ENCODE measurements at places on chromosomes 6 and 20.

- no peak for DNase-seq
Measured at GRCh38 chr20:57878786-57879424, 169.1 kb upstream of the PMEPA1 start.

DNA sequence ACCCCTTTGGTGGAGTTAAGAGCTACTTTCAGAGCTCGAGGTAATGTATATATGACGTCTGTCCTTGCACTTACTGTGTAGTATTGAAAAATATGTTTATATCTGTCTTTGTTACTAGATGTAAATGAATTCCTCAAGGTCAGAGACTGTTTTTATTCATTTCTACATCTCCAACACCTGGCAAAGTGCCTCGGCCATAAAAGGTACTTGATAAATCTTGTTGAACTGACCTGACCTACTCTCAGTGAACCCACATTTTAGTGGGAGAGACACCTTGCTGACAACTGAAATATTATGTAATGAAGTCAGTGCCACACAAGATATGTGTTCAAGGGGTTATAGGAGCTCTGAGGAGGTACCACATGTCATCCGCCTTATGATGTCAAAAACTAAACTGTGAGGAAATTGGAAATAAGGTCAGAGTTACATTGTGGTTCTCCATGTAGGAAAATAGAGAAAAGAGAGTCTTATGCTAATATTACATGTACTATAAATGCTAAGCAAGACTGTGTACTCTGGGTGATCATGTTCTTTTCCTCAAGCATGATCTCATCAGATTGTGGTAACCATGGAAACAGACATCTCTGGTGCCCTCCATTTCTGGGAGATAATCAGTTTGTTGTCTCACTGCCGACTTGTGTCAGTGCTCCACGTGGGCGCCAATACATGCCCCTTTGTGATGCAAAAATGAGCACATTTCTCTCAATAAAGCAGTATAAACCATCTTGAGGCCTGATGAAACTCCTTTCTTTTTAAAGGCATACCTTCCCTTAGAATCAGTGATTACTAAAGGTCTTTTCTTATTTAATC lies 5.7 kb upstream of the TMEM30A start:
- no peak for DNase-seq

GRCh38 chr6:143003676-143004075 lies 57.0 kb upstream of the AIG1 start:
- no peak for DNase-seq

DNA sequence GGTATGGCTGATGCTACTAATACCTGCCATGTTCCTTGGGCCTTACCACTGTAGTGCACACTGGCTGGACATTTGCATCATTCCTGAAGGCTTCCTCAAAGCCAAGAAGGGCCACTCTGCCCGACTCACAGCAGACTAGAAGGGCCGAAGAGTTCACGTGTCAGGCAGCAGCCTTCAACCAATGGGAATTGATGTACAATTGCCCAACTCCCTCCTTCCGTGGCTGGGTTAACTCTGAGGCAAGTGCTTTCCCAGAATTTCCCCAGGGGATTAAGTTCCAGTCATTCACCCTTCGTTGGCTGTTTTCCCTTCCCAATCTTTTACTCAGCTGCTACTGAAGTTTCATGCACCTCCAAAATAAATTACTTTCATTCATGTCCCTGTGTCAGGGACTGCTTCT lies 29.8 kb downstream of the PSMB9 start:
- no peak for DNase-seq

DNA sequence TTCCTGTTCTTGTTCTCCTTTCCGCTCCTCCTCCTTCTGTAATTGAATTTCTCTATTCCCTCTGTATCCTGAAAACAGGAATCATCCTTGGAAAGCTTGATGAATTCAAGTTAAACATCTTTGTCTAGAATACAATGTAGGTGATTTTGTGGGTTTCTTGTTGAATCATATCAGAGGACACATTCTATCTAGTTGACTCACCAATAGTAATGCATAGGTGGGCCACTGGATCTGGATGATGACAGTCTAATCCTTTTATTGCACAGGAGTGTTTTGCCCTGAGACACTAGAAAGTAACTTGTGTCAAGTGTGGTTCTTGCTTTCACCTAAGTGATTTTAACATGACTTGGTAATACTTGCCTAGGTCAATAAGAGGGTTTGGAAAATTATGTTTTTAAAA lies 164.3 kb downstream of the RFPL4B start:
- DNase-seq = no peak

GRCh38 chr6:163291622-163292021 lies 122.9 kb upstream of the QKI start:
- no peak for DNase-seq

All from NCI-H510A treated with DMSO at 0.1 percent for 48 hours (cell line).